ENCODE measurements at places on chromosomes 16 and 17.
A peak's percentile ranks its signal among the peaks of the same experiment; 100 is the strongest.

DNA sequence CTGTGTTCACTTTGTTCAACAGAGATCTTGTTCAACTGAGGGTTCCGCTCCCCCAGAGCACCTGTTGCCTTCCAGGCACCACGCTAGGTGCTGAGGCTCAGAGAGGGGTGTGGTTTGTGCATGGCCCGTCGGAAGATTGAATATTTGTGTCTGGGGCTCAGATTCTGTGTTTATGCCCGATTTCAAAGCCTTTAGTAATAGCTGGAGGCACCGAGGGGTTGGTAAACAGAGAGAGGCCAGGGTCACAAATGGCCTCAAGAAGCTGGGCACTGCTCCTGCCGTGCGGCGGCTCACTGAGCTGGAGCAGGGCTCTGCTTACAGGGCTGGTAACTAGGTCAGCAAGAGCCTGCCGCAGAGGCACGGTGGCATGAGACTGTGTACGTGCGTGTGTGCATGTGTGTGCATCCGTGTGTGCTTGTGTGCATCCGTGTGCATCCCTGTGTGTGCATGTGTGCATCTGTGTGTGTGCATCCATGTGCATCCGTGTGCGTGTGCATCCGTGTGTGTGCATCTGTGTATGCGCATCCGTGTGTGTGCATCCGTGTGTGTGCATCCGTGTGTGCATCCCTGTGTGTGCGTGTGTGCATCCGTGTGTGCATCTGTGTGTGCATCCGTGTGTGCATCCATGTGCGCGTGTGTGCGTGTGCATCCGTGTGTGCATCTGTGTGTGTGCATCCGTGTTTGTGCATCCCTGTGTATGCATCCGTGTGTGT, 5.4 kb downstream of the ITGAE start:
- no peak for DNase-seq

- no peak for DNase-seq
Observed at GRCh38 chr17:49787884-49788477, 500 bp upstream of the KAT7 start.

GRCh38 chr16:80231888-80232287, 308.9 kb upstream of the DYNLRB2 start:
- peak; percentile 89 for DNase-seq

DNA sequence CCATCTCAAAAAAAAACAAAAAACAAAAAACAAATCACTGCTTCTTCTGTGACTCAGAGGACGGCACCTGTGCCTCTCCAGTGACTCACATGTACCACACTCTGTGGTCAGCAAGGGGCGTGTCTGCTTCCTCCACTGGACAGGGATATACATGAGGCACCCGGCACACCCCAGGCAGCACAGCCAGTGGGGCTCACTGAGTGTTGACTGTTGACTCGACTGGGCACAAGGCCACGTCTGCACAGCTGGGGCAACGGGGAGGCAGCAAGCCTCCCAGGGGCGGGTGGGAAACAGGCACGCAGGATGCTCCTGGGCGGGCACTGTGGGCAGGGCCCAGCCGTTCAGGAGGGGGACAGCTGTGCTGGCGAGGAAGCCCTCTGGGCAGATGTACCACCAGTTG, 64.1 kb downstream of the TIMM22 start:
- DNase-seq, result peak; percentile 82

DNA sequence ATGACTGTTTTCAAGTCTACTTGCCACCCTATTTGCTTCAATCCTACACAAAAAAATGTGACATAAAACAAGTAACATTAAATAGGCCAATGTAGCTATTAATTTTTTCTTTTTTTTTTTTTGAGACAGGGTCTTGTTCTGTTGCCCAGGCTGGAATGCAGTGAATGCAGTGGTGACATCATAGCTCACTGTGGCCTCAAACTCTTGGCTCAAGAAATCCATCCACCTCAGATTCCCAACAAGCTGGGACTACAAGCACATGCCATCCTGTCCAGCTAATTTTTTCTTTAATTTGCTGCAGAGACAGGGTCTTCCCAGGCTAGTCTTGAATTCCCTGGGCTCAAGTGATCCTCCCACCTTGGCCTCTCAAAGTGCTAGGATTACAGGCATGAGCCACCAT, 29.4 kb downstream of the ANKFY1 start:
- peak; percentile 53 for DNase-seq
